Amniotic epithelial cell (primary cell): ENCODE measurements at places on chromosomes 4 and X.

- no peak for DNase-seq
These were observed at the start of gene TASL for GRCh38 chrX:30577362-30577991. TASL (minus strand) TSS chrX:30577766; CDS start chrX:30560355, 17,411 bp downstream.

GRCh38 chrX:48802089-48802904 lies 430 bp downstream of the HDAC6 start:
- DNase-seq: peak; percentile 79

DNA sequence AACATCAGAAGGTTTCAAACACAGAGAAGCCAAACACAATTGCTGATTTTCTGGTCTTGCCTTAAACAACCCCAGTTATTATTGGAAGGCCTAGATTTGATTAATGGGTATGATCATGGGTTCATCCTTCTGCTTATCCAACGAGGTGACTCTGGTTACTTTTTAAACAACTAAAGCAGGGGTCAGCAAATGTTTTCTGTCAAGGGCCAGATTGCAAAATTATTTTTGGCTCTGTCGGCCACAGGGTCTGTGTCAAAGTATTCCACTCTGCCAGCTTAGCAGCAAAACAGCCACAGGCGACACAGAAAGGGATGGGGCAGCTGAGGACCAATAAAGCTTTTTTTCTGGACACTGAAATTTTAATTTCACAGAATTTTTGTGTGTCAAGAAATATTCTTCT lies 249.1 kb upstream of the STS start:
- no peak for DNase-seq

DNA sequence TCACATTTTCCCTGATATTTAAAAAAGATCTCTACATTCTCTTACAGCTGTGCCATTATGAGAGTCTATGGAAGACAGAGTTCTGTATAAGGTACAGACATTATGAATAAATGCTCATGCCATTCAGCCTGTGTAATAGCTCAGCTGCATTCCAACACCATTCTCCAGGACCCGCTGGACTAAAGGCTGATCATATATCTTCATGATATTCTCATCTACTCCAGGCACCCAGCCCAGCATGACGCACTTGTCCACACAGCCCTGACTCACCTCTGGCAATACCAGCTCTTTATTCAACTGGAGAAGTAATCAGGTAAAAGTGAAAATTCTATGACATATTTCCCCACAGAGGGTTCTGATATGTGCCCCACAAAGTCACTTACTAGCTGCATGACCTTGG lies 437.5 kb upstream of the FGF16 start:
- no peak for DNase-seq

GRCh38 chrX:11629593-11630211 lies 36.0 kb downstream of the ARHGAP6 start:
- peak; percentile 61 for DNase-seq

- peak; percentile 72 for DNase-seq
These were observed 119.1 kb upstream of the OTUD4 start for GRCh38 chr4:145299380-145300076.

- peak; percentile 66 for DNase-seq
These were observed 287.2 kb downstream of the OPHN1 start for GRCh38 chrX:68146054-68146453.
